ENCODE measurements at places on chromosomes 16 and 17.

DNA sequence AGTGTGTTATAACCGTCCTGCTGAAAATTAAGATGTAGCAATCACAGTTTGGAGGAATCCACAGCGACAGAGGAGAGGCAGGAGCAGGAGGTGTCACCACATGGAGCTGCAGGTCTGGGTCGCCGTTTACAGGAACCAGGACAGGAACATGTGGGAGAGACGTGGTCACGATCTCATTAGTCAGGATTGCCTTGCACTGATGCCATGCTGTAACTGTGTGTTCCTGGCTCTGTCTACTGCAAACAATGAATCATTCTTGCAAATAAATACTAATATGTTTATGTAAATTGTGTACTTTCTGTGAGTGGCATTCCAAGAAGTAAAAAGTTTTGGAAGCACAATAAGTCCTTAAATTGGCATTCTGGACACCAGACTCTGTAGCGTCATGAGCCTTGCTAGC, 271.8 kb downstream of the CPPED1 start:
- DNase-seq: no peak

DNA sequence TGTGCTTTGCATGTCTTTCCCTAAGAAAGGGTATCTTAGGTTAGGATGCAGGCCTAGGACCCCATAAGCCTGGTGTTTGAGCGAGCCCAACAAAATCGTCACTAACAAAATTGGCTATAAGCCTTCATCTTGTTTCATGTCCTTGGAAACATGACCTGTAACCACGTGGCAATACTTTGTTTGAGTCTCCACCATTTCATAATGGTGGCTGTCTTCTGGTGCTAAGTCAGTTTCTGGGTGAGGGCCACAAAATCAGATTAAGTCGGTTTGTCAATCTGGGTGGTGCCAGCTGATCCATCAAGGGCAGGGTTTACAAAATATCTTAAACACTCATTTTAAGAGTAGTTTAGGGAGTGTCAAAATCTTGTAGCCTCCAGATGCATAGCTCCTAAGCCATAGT, 33.0 kb downstream of the C16orf54 start:
- no peak for DNase-seq

DNA sequence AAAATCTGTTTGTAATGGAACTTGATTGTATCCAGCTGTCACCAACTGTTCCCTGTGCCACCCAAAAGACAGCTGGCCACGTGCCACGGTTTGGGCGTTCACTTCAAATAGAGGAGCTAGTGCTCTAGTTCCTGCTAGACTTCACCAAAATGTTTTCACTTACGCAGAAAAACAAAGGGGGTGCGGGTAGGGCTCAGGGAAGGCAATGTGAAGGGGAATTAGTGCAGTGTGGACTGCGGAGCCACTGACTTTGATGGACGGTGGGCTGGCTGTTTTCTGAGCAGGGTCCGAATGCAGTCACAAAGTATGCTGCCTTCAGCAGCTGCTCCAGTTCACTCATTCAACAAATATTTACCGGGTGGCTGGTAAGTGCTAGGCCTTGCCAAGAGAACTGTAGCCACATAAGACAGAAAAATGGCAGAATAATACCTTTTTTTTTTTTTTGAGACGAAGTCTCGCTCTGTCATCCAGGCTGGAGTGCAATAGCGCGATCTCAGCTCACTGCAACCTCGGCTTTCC, 7.6 kb upstream of the CYTH1 start:
- DNase-seq: peak; percentile 21

GRCh38 chr17:76547183-76547641, 7.4 kb downstream of the PRCD start:
- no peak for DNase-seq

DNA sequence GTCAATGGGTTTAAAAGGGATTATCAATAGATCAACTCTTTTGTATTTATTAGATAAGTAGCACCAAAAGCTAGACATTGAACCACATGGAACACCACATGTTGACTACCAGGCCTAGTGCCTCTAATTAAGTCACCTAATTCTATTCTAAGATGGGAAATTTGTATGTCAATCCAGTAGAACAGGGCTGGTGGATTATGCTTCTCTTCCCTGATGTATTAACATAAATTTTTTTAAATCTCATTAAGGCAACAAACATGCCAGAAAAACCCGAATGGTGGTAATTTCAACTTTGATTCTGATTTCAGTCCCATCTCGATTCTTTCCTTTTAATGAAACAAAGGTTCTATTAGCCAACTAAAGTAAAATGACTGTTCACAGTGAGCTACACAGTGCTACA, 92.6 kb downstream of the KANSL1 start:
- no peak for DNase-seq

DNA sequence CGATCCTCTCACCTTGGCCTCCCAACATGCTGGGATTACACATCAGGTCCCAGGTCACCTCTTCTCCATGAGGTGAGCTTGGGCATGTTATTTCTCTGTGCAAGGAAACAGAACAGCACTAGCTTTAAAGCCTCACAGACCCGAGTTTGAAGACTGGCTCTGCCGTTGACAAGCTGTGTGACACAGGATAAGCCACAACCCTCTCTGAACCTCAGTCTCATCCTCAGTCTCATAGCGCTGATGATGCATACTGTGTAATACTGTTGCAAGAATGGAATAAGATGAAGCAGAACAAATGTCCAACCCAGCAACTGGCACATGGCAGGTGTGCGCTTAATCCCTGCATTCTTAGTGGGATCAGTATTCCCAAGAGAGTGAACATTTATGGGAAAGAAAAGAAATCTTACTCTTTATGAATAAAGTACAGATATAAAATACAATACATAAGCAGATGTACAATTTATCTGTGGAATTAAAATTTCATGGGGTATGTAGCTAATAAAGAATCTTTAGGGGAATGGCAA, 43.5 kb downstream of the ABAT start:
- no peak for DNase-seq

DNA sequence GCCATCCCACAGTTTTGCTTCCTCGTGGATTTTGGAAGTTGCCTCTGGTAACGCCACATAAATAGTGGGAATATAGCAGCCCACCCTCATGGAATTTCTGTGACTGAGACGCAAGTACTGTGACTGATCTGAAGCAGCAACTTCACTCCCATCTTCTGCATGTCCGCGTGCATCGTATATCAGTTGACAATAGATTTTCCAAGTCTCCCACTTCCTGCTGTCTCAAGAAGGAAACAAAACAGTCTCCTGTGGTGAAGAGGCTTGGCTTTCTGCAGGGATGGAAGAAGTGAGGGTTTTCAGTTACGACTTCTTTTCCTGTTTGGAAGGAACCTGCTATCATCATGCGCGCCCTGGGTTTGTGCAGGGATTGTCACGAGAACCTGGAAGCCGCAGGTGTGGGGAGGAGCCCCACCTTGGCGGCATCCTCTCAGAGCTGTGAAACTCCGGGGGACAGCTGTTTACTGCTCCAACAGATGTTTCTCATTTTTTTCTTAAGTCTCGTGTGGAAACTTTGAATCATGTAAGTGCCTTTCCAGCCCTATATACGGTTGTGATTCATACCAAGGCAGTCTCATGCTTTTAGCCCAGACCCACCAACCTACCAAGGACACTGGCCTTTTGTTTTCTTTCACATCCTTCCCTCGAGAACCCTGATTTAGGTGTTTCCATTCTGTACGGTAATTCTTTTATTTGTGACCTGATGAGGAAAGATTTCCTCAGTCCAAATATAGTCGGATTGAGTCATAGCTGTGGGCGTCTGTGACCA, 57.5 kb downstream of the WIPI1 start:
- DNase-seq: peak; percentile 4

DNA sequence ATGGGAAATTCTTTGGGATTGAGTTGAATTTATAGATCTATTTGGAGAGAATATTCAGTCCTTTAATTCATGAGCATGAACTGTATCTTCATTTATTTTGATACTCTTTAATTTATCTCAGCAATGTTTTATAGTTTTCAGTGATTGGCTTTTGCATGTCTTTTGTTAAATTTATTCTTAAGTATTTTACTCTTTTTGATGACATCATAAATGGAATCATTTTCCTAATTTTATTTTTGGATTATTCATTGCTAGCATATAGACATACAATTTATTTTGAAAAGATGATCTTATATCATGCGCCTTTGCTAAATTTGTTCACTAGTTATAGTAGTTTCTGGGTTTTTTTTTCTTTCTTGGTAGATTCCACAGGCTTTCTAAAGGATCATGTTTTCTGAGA, 149.2 kb upstream of the ASIC2 start:
- DNase-seq: no peak

GRCh38 chr17:78414178-78415162, 36.0 kb downstream of the PGS1 start:
- peak; percentile 29 for DNase-seq

DNA sequence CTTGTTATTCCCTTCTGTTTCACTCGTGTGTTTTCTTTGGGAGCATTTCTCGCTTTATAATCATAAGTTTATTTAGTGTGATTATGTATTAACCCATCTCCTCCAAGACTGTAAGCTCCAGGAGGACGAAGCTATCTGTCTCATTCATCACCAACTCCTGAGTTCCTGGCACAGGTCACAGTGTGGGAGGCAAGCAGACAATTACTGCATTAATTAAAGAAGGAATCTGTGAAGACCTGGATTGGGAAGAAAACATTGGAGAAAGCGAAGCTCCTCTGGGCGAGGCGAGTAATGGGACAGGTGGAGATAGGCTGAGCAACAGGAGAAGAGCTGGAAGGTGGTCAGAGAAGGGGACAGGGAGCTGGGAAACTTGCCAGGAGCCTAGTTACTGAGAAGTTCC, 7.8 kb upstream of the CAMKK1 start:
- no peak for DNase-seq

DNA sequence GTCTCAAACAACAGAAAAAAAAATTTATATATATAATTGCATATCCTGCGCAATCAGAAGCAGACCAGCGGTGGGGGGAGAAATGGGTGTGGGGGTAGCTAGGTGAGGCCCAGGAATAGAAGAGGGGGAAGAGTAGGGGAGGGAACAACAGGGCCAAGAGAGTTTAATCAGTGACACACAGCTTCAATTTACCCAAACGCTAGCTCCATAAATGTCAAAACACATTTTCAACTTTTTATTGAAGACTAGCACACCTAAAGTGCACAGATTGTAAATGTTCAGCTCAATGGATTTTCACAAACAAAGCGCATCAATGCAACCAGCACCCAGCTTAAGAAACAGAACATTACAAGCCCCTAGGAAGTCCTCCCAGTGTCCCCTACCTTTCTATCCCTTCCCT, 24.8 kb upstream of the NAGS start:
- no peak for DNase-seq

- no peak for DNase-seq
Observed at GRCh38 chr16:9869776-9870175, 312.5 kb downstream of the GRIN2A start.

- DNase-seq: no peak
Observed at GRCh38 chr17:56173958-56174835, 20.9 kb downstream of the ANKFN1 start.

- no peak for DNase-seq
Observed at GRCh38 chr17:40843242-40843641, 20.8 kb upstream of the KRT10 start.

DNA sequence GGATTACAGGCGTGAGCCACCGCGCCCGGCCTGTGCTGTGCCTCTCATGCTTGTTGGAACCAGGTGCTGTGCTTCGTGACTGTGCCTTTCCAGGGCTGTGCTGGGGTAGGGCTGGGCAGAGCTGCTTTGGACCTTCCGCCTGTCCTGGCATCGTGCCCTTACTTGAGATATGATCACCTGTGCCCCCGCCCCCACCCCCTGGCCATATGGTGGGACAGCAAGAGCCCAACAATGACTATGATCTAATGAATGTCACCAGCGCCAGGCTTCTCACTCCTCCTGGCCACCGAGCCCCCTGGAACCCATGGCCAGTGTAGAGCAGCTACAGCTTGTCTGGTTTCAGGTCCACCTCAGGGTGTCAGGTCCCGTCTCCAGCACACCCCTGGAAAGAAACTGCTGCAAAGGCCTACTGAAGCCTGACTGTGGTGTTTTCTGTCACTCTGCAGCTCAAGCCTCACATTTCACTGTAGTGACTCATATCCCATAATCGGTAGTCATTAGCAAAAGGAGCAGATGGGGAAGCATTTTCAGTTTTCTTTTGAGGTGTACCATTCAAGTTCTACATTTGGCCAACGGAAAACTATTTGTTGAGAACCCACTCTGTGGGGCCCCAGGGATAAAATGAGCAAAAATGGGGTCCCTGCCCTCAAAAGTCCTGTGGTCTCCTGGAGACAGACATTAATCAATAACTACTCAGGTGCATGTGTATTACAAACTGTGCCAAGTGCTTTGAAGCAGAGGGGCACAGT, 22.1 kb downstream of the FCSK start:
- DNase-seq: no peak

DNA sequence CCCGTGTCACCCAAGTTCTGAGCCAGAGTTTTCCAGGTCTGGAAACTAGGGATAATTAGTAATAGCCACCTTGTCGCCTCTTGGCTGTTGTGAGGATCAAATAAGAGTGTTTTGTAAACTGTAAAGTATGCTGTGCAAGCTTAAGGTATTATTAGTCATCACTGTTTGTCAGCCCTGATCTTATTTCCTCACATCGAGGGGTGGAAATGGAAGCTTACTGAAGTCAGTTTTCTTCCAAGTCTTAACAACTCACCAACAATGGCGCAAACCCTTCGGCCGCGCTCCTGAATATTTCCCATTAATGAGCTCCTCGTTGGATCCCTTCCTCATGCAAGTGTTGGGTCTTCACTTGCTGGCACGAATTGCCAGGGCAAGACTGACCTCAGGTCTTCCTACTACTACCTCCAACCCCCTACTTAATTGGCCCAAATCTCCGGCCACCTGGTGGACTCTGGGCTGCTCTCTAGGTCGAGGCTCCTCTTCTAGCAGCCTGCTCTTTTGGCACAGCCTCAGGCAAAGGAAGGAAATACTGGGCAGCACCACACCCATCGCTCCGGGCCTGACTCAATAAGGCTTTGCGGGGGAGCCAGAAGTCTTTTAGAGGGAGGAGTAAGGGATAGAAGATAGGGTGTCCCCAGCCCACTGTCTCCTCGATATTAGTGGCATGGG, 885 bp upstream of the SLC35B1 start:
- DNase-seq: no peak

DNA sequence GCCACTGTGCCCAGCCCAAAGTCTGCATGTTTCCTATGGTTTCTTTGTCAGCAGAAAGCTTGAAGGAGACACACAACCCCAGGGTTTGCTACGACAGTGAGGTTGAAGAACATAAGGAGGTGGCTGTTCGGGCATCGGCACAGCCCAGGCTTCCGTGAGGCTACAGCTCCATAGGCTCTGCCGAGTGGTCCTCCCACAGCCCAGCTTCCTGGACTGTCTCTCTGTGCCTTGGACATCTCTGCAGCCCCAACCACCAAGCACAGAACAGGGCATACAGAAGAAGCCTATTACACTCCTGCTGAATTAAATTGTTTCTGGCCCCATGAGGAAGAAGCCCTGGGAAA, 3.2 kb upstream of the HAP1 start:
- no peak for DNase-seq

DNA sequence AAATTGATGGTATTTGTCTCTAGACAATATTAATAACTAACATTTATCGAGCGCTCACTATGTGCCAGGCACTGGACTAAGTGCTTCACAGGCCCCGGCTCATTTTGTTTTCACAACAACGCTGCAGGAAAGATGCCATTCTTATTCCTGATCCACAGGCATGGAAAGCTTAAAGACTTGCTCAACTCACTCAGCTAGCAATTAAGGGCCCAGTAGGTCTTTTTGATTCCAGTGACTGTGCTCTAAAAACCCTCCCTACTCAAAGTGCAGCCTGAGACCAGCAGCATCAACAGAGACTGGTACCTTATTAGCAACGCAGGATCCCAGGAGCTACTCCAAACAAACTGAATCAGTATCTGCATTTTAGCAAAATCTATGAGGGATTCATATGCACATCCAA, 35.3 kb downstream of the CUEDC1 start:
- DNase-seq: no peak
